Kidney glomerular epithelial cell (primary cell): ENCODE measurements at places on chromosomes 6 and 20.

GRCh38 chr6:797479-798077 is 104.6 kb upstream of the EXOC2 start:
- peak; percentile 43 for DNase-seq

DNA sequence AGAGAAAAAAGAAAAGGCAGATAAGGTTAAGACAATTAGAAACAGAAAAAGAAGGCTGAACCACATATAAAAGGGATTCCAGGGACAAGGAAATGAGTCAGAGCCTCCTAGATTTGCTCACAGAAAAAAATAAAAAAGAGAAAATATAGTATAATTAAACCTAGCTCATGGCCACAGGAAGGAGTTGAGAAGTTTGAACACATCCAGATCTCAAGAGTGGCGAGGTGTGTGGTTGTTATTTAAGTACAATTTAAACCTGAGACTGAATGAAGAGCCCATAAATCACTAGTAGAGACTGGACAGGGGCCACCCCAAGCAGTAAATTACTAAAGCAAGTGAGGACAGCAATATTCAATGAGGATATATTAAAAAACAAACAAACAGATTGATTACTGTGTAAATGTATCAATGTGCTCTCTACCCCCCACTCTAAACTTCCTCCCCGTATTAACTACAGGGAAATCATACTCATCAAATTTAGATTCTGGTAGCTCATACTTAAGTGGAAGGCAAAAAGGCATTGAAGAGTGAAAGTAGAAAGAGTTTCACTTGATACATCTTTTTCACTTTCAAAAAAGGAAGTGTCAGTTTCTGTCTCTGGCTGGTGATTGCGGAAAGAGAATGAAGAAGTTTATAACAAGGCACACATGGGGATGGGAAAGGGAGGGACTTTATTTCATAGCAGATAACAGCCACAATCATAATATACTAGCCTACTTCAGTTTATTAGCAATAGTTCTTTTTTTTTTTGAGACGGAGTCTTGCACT is 49.3 kb upstream of the SCAF8 start:
- peak; percentile 17 for DNase-seq

GRCh38 chr20:64083378-64083803 is 807 bp downstream of the LKAAEAR1 start:
- DNase-seq = peak; percentile 9

DNA sequence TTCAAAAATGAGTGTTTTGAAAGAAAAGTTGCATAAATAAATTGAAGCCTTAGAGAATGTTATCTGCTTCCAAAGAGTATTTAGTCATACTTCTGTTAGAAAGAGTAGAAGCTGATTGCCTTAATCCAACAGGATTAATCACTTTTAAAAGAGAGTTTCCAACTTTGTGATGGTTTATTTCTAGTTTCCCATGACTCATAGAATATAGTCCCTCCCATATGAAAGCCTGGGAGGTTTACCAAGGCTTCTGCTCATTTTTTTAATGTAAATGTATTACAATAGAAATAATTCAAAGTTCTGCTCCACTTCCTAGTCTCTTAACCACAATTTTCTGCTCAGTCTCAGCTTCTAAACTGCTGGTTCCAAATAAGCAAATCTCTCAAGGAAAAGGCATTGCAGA is 118.0 kb upstream of the IRAK1BP1 start:
- no peak for DNase-seq

DNA sequence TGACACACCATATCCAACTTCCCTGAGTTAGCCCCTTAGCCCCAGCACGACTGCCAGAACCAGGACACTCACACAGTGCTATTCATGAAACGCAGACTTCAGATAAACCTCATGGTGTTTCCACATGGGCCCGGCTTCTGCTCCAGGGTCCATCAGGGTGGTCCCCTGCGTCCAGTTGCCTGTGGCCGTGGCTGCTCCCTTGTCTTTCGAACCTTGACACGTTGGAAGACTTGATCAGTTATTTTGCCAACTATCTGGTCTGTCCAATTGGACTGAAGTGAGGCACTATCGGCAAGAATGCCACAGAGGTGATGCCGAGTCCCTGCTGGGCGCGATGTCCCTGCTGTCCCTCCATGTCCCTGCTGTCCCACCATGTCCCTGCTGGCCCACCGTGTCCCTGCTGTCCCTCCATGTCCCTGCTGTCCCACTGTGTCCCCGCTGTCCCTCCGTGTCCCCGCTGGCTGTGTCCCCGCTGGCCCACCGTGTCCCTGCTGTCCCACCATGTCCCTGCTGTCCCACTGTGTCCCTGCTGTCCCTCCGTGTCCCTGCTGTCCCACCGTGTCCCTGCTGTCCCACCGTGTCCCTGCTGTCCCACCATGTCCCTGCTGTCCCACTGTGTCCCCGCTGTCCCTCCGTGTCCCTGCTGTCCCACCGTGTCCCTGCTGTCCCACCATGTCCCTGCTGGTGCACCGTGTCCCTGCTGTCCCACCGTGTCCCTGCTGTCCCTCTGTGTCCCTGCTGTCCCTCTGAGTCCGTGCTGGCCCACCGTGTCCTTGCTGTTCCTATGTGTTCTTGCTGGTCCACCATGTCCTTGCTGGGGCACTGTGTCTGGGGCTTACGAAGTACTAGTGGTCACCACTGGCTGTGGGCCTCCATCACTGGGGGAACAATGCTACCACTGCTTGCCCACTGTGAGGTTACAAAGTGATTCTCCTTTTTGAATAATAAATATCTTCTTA is 251.4 kb downstream of the DLL1 start:
- no peak for DNase-seq

DNA sequence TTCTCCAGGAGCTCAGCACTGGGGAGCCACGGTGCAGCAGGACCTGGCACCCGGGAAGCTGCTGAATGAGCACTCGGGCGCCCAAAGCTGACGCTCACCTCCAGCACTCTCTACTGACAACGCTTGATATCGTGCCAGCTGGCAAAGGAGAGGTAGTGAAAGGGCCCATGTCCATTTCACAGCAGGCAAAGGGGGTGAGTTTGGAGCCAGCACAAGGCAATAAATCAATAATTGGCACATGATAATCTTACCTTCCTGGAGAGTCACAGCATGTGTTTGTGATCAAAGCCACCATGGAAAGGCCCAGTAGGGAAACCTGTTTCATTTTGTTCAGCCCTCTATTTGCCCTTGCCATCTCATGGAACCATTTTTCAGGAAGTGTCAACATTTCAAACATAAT is 23.3 kb upstream of the SMIM26 start:
- no peak for DNase-seq
